ENCODE measurements at places on chromosomes 4 and X.

DNA sequence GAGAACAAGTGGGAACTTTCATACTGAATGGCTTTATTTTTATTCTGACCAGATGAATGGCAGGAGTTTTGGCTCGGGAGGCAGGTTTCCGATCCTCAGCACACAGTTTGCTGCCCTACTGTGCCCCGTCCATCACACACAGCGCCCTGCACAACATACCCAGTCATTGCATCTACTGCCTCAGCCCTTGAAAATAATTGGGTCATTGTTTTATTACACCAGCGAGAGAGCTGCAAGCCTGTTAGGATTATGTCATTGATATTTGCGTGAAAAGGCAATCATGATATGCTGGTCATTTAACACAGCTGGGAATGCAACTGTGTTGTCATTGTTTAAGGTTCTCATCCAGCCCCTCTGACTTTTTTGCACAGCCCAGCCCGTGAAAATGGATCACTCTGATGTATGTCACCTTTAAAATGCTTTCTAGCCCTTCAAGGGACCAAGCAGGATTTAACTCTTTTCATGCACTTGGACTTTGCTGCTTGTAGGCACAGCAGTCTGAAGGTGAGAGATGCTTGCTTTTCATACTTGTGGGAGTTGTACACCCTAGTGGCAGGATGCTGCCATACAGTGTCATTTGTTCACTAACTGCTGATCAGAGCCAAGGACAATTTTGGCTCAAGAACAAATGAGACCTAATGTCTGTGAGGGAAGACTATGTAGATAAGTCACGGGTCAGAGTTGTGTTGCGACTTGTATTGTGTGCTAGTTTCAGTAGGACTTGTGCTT, 62.3 kb downstream of the RTL9 start:
- DNase-seq: no peak

- DNase-seq: no peak
Measured at GRCh38 chr4:165201806-165202205, 5.6 kb upstream of the KLHL2 start.

DNA sequence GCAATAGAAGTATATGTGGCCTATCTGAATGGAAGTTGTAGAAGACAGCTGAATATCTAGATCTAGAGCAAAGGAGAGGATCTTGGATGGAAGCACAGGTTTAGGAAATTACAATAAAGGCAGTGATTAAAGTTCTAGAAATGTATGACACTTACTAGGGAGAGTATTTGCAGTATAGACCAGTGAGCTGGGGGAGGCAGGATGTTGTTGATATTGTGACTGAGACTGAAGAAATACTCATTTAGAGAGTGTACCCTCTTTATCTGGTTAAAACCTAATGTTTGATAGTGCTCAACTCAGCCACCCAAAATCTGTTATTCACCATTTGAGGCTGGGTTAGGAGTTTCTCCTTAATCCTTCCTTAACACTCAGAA, 439.5 kb downstream of the GRXCR1 start:
- no peak for DNase-seq

- no peak for DNase-seq
Measured at GRCh38 chrX:107831071-107831730, 5.5 kb downstream of the MID2 start.

- no peak for DNase-seq
Measured at GRCh38 chrX:139931646-139932072, 1.2 kb downstream of the ATP11C start.

- no peak for DNase-seq
Measured at GRCh38 chrX:140163371-140164159, 198.2 kb upstream of the CXorf66 start.

DNA sequence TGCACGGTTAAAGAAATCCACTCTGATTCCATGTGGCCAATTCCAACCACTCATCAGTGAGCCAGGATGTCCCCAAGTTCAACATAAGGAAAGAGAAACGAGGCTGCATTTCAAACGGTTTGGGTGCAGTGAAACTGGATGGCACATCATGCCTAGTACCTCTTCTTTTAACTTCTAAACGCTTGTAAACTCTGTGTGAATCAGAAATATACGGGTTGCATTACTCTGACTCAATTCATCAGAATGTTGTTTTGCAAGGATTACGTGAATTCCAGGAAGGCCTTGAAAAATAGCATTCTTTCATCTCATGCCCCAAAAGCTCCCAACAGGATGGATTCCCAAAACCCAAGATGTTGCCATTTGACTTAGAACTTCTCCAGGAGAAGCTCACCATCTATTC, 270.4 kb downstream of the LDB2 start:
- no peak for DNase-seq

GRCh38 chrX:154398668-154399526, 720 bp downstream of the RPL10 start:
- DNase-seq: peak; percentile 85

- no peak for DNase-seq
Measured at GRCh38 chrX:29941287-29941686, 274.1 kb upstream of the MAGEB2 start.

DNA sequence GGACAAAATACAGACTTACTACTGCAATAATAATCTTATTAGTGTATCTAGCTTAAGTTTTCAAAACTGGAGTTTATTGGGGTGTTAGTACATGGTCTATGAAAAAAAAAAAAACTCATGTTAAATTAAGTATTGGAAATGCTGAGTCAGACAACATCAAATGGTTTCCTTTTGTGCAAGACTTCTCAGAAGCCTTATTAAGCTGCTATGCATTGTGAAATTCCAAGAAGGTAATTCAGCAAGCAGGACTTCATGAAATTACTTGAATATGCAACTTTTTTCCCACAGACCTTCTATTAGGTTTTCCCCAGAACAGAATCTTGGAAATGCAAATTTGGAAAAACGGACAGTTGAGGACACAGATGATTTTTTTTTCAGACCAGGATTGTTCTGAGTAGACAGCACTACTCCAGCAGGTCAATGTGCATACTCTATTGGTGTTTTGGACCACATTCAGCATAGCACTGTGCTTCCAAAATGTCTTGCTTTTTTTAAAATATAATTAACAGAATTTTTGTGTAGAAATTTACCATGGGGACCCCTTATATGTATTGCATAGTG, 568.8 kb upstream of the TENM3 start:
- DNase-seq: no peak

DNA sequence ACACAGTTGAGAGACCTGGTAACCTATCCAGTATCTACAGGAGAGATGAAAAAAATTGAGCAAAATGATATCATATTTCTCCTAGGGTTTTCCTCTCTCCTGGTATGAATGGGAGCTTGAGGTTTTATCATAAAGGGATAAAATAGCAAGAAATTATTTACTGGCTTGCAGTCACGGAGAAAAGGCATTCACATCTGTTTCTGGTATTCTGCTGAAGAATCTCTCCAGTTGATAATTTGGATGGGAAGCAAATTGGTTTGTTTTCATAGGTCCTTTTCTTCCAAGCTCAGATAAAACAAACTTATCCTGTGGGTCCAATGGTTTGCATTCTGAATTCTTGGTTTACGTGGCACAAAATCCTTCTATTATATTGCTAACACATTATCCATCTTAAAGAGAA, 83.1 kb upstream of the GYPA start:
- no peak for DNase-seq

- DNase-seq: peak; percentile 21
Measured at GRCh38 chr4:94757192-94758140, at the start of gene BMPR1B. Gene BMPR1B, plus strand, starts transcription at chr4:94757955. Its CDS starts 346,470 bp downstream, at chr4:95104425.

DNA sequence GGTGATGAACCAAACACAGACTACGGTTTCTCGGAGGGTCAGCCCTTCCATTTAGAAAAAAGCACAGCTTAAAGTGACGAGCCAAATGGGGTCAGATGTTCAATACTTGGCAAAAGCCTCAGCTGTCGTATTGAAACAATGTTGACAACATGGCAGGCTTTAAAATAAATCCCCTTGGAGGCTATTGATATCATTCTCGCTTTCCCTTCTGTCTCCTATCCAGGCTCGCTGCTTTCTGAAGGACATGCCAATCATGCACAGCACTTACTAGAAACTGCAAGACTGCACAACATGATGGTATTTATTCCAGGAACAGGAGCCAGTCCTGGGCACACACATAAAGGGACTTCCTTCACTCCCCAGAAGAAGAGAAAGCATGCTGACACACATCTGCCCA, 137.9 kb downstream of the SLC7A11 start:
- no peak for DNase-seq

DNA sequence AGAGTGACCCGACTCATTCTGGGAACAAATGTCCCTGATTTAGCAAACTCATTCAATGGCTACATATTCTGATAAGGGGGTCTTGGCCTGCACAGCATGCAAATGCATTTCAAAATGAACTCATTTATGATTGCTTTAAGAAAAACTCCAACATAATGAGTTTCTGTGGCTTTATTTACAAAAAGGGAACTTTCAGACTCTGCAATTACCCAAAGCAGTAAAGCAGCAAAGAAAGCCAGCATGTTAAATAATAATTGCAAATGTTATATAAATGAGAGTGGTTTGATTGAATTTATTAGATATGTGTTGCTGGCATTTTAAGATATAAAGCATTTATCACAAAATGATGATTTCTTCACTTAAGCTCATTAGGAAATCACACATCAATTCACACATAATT, 295.7 kb downstream of the FBXW7 start:
- no peak for DNase-seq

GRCh38 chrX:129693354-129693753, 38.6 kb upstream of the APLN start:
- DNase-seq: peak; percentile 56

- DNase-seq: no peak
Measured at GRCh38 chr4:78024085-78024484, 33.0 kb upstream of the FRAS1 start.

DNA sequence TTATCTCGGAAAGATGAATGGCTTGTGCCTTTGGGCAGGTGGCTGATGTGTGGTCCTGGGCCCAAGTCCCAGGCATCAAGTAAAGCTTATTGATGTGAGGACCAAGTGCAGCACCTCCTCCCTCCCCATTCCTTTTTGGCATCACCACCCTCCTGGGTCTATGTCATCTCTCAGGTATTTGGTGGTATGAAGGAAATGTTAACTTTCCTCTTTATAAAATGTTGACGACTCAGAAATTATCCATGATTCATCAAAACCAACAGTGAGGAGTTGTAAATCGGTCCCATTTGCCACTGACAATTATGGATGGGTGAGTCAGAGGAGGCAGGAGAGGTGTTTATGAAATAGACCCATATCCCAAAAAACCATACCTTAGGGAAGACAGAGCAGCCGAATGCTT, 229.4 kb upstream of the GATB start:
- no peak for DNase-seq

DNA sequence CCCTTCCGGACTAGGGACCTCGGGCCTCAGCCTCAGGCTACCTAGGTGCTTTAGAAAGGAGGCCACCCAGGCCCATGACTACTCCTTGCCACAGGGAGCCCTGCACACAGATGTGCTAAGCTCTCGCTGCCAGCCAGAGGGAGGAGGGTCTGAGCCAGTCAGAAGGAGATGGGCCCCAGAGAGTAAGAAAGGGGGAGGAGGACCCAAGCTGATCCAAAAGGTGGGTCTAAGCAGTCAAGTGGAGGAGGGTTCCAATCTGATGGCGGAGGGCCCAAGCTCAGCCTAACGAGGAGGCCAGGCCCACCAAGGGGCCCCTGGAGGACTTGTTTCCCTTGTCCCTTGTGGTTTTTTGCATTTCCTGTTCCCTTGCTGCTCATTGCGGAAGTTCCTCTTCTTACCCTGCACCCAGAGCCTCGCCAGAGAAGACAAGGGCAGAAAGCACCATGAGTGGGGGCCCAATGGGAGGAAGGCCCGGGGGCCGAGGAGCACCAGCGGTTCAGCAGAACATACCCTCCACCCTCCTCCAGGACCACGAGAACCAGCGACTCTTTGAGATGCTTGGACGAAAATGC, at the start of gene WAS:
Gene WAS, plus strand, starts transcription at position 389 of the 572 bp plus-strand sequence. Its CDS starts 55 bp downstream, at position 444.
- DNase-seq: peak; percentile 87

GRCh38 chr4:1554876-1555265, 129.2 kb downstream of the FAM53A start:
- DNase-seq: no peak

DNA sequence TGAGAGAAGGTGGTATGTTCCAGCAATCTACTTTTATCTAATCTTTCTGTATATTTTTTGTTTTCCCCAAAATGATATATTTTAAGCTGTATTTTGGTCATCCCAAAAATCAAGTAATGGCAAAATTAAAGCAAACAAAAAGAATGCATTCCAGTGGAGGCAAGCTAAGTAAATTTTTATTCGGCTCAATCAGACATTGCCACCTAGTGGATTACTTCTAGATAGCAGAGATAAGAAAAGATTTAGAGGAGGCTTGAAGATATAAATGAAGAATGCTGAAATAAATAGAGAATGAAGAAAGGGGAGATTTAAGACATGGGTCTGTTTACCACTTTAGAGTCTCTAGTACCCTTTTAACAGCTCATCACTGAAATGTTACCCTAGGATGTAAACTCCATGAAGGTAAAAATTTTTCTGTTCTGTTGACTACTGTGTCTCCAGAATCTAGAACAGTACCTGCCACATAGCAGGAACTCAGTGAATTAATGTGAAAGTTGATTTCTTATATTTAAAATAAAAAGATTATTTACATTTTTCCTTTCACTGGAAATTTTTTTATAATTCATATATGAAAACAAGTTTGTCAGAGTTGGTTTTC, 110.9 kb upstream of the ANK2 start:
- peak; percentile 47 for DNase-seq

- peak; percentile 6 for DNase-seq
Measured at GRCh38 chr4:168380290-168380689, 61.7 kb upstream of the DDX60 start.

- peak; percentile 71 for DNase-seq
Measured at GRCh38 chr4:156971676-156972378, at the start of gene PDGFC. Gene PDGFC, minus strand, starts transcription at chr4:156971799. Its CDS starts 896 bp downstream, at chr4:156970903.

DNA sequence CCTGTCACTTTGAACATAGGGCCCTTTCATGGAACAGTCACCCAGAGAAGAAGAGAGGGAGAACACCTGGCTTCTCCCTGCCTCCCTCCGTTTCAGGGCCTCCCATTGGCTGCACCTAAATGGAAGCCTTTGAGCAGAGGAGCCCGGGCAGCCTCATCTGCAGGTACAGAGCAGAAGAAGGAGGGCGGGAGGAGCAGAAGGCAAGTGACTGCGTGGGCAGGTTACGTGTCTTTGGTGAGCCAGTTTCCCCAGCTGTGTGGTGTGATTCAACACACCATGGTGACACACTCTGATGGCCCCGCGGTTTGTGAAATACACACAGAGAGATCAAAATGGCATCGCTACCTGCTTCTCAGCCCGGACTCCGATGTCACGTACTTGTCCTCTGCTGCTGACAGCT, 431 bp downstream of the C4orf50 start:
- DNase-seq: no peak

- no peak for DNase-seq
Measured at GRCh38 chr4:78061939-78062570, 4.9 kb downstream of the FRAS1 start.

- no peak for DNase-seq
Measured at GRCh38 chr4:94826206-94826605, 68.5 kb downstream of the BMPR1B start.

DNA sequence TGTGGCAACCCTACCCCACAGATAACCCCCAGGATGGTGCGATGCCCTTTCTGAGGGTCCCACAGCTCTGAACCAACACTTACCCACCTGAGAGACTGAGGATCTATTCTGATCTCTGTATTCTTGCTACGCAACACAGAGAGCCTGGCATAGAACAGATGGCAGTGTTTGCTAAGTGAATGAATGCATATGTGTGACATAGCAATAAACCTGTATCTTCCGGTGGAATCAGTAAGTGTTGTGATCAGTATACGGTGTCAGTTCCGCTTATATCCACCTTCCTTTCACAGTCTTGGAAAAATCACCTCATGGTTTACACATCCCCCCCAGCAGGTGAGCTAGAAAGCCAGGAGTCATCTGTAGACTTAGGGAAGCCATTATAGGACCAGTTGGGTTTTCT, 5.9 kb upstream of the HSD17B10 start:
- no peak for DNase-seq

Measured in suppressor macrophage (primary cell).